ENCODE measurements at places on chromosomes 1 and 21.

- no peak for DNase-seq
Measured at GRCh38 chr1:24888061-24888970, 41.8 kb downstream of the RUNX3 start.

- DNase-seq, result no peak
Measured at GRCh38 chr1:59083946-59084865, 212.7 kb upstream of the FGGY start.

- DNase-seq, result no peak
Measured at GRCh38 chr1:45200906-45201500, 5.4 kb downstream of the ZSWIM5 start.

DNA sequence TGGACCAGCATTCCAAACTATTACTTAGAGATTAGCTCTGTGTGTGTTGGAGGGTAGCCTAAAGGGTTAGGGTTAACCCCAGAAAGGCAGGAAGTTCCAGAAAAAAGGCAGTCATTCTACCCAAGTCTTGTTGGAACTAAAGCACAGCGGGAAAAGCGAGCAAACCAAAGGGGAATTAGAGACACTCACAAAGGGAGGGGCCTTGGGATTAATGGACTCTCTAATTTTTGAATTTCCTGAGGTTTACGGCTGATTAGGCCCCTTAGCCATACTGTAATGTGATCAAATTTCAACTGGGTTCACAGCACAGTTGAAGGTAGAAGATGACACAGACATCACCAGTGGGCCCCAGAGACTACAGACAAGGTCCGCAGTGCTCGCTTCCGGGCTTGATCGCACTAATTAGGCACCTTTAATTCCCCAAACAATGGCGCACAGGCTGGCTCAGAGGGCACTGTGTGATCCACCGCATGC is 28.3 kb downstream of the CAPZB start:
- DNase-seq, result no peak

Data from BE2C (cell line).